ENCODE measurements at places on chromosomes 2 and 18.

DNA sequence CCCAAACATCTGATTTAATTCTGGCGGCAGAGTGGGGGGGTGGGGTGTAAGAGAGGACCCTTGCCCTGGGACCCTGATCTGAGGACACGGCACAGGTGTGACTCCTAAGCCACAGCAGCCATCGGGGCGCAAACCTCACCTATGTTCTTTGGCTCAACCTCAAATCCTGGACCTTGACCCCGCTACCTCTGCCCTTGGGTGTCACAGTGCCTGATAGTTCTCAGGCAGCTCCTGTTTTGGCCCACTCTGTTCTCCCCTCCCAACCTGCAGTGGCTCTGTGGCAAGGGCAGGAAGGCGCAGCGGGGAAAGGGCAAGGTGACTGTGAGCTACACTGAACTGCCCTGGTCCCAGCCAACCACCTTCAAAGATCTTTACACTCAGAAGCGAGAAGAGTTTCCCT, 152.8 kb downstream of the L3MBTL4 start:
- no peak for DNase-seq

GRCh38 chr2:112699984-112700667, 20.7 kb upstream of the NT5DC4 start:
- peak; percentile 93 for DNase-seq

DNA sequence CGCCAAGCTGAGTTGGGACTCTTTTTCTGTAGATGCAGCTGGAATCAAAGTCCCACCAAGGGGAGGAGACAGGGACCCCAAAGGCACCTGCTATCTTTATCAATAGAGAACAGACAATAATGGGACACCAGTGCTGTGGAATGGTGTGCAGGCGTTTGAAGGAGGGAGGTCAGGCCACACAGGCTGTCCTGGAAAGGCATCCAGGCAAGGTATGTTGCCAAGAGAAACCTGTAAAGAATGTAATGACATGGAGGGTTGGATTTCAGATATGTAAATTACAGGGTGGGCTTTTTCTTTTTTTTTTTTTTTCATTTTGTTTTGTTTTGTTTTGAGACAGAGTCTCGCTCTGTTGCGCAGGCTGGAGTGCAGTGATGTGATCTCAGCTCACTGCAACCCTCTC, 9.7 kb upstream of the NMUR1 start:
- DNase-seq = no peak

DNA sequence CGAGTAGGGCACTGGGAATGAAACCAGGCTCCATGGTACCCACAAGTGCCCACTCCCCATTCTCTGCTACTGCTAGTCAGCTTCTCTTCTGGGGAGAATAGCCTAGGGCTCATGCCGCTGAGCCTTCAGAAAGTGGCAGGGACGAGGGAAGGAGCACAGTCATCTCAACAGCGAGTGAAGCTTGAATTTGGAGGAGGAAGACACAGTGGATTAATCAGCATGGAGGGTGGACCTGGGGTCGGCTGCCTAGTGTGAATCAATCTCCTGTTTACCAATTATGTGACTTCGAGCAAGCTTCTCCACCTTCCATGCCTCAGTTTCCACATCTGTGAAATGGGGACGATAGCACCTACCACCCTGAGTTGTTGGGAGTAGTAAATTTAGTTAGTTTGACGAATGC, 157.0 kb downstream of the SEPTIN10 start:
- no peak for DNase-seq

DNA sequence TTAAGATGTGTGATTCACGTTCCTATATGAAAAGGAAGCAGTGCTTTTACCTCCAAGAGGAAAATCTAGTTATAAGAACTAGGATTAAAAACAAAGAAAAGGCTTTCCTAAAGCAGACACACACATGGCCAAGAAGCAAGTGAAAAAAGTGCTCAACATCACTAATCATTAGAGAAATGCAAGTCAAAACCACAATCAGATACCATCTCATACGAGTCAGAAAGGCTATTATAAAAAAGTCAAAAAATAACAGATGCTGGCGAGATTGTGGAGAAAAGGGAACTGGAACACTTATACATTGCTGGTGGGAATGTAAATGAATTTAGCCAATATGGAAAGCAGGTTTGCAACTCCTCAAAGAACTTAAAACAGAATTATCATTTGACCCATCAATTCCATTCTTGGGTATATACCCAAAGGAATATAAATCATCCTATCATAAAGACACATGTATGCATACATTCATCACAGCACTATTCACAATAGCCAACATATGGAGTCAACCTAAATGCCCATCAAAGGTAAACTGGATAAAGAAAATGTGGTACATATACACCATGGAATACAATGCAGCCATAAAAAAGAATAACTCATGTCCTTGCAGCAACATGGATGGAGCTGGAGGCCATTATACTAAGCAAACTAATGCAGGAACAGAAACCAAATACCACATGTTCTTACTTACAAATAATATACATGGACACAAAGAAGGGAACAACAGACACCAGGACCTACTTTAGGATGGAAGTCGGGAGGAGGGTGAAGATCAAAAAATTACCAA, 285.3 kb downstream of the RAD51AP2 start:
- DNase-seq = no peak

DNA sequence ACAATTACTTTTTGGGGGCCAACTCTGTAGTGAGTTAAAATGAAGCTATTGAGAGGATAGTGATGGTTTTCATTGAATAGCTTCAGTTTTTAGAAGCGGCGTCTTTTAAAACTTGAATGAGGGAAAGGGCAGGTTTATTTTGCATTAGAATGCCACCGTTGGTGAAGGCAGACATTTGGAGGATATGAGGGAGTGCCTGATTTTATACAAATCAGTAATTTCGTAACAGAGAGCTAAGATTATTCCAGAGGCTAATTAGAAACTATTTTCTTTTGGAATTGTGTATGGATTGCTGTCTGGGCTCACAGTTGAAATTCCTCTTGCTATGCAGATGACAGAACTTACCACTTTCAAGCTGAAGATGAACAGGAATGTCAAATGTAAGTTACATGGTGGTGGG, 67.6 kb downstream of the ITGB1BP1 start:
- no peak for DNase-seq

GRCh38 chr2:121089166-121089510, 195.9 kb downstream of the TFCP2L1 start:
- DNase-seq = no peak

- DNase-seq = peak; percentile 87
Observed at GRCh38 chr2:84919885-84920580, 14.6 kb downstream of the TMSB10 start.

GRCh38 chr2:73992036-73992435, 7.3 kb downstream of the TET3 start:
- DNase-seq = no peak

GRCh38 chr2:225004597-225004996, 37.7 kb downstream of the DOCK10 start:
- DNase-seq = no peak

- no peak for DNase-seq
Observed at GRCh38 chr2:156625360-156626170, 189.4 kb downstream of the GPD2 start.

DNA sequence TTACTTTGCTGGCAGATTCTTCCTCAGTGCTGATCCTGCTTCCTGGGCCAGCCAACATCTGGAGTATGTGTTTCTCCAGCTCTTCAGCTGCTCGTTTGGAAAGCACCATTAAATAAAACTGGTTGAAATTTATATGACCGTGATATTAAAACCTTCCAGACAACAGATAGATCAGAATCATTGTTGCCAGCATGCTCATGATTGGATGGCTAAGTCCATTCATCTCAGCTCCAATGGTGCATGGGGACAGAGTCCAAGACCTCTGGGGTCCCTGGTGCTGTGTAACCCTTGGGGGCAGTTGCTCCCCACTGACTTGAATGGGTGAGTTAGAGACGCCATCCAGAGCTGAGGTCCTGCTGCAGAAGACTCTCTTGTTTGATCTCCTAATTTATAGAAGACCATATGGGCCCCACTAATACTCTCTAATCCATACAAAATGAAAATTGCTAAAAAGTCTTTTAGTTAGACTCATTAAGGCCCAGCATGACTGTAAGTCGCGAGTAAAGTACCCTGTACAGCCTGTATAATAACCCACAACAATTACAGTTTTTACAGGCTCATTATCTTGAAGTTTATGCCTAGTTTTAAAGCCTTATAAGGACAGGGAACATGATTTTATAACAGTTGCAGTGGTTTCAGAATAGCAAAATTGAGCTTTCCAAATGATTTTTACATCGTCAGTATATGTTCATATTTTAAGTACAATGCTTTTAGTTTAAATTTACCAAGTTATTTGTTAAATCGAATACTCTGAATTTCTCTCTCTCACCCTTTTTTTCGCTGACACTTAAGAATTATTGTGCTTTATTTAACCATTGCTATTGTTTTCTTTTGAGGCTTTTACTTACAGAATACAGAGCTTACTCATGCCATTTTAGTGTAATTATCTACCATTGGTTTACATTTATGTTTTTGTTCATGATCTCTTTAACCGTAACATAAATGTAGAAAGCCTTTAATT, 60.0 kb downstream of the CABLES1 start:
- no peak for DNase-seq

- peak; percentile 51 for DNase-seq
Observed at GRCh38 chr2:119657466-119658145, 21.4 kb upstream of the TMEM177 start.

GRCh38 chr2:65227456-65228262, at the start of gene ACTR2:
Gene ACTR2, plus strand, starts transcription at chr2:65227831. Its CDS starts 79 bp downstream, at chr2:65227910.
- peak; percentile 98 for DNase-seq

DNA sequence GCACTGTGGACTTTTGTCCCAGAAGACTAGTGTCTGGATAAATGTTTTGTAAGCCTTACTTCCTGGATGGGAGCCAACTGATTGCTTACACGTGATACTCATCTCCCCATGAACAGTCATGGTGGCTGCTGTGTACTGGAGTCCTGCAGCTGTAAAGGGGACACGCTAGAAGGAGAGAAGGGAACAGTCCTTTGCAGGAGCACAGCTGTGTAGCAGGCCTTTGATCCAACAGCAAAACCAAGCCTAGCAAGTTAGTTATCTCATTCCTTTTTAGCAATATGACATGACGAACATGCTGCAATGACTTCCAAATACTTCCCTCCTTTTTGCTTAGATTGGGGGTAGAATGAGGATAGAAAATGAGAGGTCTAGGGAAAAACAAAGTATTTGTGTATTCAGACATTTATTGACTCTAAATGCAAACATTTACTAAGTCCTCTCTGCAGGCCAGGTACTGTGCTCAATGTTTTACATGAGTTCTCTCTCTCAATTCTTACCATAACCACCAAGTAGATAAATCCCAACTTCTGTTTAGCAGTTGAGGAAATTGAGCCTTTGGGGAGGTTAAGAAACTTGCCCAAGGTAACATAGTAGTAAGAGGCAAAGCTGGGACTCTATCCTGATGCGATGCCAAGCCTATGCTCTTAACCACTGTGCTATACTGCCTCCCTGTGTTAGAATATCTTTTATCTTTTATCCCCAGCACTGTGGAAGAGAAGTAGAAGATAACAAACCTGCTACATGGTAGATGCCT, 55.4 kb upstream of the CD28 start:
- DNase-seq = peak; percentile 72

DNA sequence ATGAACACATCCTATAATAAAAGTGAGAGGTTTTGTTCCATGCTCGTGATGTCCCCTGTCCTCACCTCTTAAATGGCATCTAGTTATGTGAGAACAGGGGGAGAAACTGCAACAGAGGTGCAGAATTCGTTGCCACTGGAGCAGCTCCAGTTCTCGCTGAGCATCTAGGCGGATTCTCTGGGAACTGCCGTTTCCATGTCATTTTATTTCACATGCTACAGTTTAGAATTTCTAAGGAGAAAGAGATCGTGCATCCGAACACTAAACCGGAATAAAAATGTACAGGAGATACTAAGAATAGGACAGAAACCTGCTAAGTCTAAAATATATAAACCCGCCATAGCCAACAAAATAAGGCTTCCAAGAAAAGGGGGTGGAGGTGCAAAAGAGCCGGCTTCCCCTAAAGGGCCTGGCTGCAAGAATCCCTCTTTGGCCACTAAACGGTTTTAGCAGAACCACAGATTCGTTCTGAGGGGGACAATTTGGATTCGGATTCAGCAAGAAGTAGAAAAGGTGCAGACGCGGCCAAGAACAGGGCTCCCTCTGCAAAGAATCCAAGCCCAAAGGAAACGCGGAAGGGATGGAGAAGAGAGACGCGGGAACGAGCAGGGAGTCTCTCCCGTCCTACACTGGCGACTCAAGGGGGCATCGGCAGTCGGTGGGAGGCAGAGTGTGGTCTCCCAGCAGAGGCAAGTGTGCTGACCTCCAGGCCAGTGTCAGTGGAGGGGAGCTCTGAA, 1.3 kb downstream of the TMEM163 start:
- no peak for DNase-seq

GRCh38 chr2:182372661-182373060, 54.2 kb downstream of the PDE1A start:
- no peak for DNase-seq

DNA sequence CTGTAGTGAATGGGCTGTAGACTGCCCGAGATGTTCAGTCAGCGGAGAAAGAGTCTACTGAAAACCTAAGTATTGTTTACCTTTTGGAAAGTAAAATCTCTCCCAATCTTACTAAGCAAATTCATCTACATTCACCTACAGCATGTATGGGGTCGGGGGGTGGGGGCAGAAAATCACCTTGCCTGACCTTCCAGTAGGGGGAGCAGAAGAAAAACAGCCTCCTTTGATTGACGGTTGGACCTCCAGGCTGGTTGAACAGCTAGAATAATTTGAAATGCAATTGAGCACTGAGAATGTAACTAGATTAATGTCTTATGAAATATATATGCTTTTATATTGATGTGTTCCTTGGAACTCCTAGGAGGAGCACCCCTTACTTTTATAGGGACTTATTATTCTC, 10.0 kb downstream of the LRATD1 start:
- no peak for DNase-seq

DNA sequence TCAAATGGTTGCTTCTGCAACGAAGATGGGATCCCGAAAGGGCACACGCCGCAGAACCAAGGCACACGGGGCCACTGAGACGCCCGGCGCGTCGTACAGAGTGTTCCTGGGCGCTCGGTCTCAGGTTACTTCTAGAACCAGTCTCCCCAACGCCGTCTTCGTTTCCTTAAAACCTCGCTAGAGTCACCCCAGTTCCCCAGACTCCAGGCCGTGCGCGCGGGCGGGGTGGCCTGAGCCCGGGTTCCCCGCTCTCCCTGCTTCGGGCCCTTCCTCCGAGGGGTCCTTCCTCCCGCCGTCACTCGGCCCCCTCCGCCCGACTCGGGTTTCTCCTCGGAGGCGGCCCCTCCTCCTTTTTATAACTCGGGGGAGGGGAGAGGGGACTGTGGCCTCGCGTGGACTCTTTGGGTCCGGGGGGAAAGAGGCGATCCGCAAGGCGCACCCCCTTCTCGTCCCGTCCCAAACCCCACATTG, 774 bp upstream of the FZD7 start:
- DNase-seq = peak; percentile 44

- no peak for DNase-seq
Observed at GRCh38 chr2:105795575-105795934, 50.8 kb downstream of the NCK2 start.

- DNase-seq = no peak
Observed at GRCh38 chr2:150476809-150477302, 10.6 kb downstream of the RND3 start.

- no peak for DNase-seq
Observed at GRCh38 chr2:44759823-44760222, 181.7 kb upstream of the SIX3 start.

GRCh38 chr2:239769554-239770245, 255.4 kb downstream of the NDUFA10 start:
- no peak for DNase-seq

- DNase-seq = no peak
Observed at GRCh38 chr2:6454286-6454990, 411.3 kb downstream of the CMPK2 start.

Data from suppressor macrophage treated with lipopolysaccharide for 1 hour (primary cell).